ENCODE measurements at places on chromosomes 12 and 14.

DNA sequence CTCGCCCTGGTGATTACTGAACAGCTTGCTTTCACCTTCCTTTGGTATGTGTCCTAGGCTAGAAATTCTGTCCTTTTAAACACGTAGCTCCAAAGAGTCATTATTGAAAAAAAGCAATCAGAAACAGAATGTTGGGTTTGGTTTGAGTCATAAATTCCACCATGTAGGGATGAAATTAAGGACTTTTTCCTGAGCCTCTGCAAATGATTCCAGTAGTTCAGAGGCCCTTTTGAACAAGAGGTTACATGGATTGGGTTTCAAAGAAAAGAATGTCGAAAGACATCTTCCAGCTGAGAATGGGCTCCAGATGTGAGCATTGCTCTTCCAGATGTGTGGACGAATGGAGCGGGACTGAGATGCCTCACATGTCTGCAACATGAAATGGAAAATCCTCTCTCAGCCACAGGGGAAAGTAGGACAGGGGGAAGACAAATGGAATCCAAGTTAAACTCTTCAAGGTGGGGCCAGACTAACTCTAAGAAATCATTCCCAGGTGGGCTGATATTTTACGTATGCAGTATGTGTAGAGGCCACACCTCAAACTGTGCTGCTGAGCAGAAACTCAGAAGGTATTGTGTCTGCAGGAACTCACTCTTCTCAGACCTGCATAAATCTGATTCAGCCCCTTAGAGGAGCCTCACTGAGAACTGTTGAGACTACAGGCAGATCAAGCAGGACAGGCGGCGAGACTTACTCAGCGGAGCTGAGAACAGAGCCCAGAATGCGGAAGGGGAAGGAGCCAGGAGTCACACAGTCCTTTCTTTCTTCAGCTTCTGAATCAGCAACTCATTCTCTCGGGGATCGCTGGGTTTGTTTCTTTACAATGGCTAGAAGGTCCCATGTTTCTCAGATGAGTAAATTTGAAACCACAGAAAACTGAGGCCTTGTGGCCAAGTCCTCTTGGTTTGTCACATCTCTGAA, 23.3 kb upstream of the EMP1 start:
- DNase-seq: peak; percentile 70

- no peak for DNase-seq
These were observed 3.2 kb upstream of the PYGL start for GRCh38 chr14:50947446-50947845.

DNA sequence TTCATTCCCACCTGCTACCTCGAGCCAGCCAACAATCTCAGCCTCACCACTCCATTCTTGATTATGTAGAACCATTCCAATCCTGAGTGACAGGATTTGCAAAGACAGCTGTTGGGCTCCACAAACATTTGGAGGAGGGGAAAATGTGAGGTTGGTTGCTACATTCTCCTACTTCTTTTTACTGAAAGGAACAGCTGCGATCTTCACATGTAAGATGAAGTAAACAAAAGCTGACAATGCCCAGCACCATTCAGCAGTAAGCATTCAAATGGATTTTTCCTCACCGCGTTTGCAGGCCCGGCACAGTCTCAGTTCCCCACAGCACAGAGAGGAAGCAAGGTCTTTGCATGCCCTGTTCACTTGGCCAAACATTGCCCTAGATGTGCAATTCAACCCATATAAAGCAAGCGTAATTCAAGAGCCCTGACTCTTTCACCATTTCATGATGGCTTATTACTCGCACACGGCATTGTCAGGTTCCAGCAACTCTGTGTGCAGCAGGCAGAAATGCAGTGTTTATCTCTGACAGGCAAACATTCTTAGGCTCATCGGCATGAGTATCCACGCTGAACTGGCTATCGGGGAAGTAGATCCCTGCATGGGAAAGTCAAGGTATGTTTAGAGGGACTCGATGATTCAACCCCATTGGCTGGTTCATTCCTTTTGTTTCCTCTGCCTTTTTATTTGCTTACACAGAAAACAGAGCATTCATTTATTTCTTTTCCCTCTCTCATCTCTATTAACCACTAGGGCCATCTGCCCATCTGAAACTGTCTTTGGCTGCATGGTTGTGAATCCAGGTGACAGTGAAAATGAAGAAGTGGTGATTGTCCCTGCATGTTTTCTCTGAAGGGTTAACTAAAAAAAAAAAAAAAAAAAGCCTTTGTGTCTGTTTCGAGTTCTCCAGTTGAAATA, 236.1 kb upstream of the PLEKHG7 start:
- no peak for DNase-seq

GRCh38 chr14:58109744-58110143, 42.3 kb downstream of the ARMH4 start:
- no peak for DNase-seq

- no peak for DNase-seq
These were observed 42.6 kb upstream of the BCL11B start for GRCh38 chr14:99314623-99315022.

DNA sequence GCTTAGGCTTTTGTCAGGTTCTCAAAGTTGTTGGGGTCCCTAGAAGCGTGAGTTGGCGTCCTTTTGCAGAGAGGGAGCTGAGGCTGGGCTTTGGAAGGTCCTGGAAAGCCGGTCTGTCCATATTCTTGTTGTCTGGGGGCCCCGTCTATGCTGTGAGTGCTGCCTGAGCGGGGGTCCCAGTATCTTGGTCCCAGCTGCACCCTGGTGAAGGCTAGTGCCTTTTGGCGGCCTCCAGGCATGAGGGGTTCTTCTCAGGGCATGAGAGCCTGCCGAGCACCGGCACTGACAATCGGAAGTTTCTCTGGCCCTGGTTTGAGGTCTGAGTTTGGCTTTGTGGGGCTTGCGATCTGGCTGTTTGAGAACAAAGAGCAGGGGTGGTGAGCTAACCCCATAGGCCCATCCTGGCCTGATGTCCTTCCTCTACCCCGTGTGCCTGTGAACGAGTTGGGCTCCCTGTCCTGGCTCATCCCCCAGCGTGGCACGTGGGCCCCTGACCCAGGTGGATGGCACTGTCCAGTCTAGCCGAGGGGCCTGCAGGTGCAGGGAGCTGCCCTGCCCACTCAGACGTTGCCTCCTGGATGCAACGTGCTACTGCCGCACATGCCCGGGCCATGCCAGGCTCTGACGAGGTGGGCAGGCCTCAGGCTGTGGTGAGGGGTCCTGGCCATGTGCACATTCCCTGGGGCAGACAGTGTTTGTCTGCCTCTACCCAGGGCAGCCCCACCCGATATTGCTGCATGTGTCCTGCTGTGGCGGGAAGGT, 3.9 kb downstream of the CEP170B start:
- no peak for DNase-seq

- DNase-seq: no peak
These were observed 6.6 kb downstream of the RAN start for GRCh38 chr12:130878193-130879185.

DNA sequence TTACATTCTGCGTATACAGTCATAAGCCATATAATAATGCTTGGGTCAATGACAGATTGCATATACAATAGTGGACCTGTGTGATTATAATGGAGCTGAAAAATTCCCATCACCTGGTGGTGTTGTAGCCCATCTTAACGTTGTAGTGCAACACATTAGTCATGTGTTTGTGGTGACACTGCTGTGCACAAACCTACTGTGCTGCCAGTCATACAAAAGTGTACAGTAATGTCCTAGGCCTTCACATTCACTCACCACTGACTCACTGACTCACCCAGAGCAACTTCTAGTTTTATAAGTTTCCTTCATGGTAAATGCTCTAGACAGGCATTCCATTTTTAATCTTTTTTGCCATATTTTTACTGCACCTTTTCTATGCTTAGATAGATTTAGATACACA, 194.8 kb upstream of the SEL1L start:
- no peak for DNase-seq

DNA sequence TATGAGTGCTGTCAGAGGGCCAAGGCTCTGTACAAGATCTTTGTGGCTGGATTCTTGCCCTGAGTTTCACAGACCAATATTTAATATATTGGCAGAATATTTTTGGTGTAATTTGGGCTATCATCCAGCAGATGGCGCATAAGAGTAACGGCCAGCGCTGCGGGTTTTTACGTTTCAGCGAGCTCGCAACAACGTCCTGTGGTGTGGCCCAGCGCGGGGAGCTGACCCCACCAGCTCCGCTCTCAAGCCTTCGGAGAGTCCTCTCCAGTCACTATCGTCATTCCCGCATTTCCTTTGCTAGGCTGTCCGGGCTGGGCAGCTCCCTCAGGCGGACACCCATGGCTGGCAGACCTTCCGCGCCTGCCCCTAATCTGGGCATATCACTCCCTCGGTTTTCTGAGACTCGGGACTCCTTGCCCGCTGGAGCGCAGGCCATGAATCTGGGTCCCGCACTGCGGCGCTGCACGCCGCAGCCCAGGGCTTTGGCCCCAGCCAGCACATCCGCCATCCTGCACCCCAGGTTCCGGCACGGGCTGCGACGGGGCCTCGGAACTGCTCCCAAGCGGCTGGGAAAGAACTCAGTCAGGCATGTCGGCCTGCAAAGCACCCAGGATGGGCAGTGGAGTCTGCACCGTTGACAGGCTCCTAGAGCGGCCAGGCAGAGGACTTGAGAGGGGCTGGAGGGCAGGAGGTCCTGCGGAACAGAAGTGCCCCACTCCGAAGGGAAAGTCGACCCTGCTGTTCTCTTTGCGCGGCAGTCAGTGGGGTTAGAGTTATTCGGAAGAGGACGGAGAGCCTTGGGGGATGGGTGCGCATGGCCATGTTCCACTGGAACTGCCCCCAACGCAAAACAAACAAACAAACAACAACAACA, 18.4 kb downstream of the OLR1 start:
- DNase-seq: peak; percentile 68

- DNase-seq: no peak
These were observed 235.0 kb downstream of the EFCAB11 start for GRCh38 chr14:89719366-89720075.

All from hepatic stellate cell (primary cell).